ENCODE measurements at places on chromosomes 3 and 15.

- no peak for DNase-seq
Observed at GRCh38 chr3:109070211-109070610, 47.7 kb downstream of the MORC1 start.

GRCh38 chr15:68586274-68586961, 7.6 kb downstream of the CORO2B start:
- no peak for DNase-seq

GRCh38 chr3:141234283-141234682, 2.7 kb downstream of the PXYLP1 start:
- DNase-seq = no peak

DNA sequence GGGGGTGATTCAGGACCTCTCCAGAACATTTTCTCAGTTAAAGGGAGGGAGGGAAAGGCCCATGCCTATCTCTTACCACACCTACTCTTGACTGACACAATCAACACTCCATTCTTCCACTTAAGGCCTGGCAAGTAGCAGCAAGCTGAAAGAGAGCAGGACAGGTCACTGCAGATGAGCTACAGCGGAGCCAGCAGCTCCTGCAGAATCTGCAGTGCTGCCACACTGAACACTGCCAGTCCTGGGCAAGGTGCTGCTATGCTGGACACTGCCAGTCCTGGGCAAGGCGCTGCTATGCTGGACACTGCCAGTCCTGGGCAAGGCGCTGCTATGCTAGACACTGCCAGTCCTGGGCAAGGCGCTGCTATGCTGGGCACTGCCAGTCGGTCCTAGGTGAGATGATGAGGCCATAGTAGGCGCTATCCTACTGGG, 143.7 kb downstream of the MYLK start:
- DNase-seq = no peak

GRCh38 chr3:150890831-150891230, 14.4 kb downstream of the MINDY4B start:
- no peak for DNase-seq

DNA sequence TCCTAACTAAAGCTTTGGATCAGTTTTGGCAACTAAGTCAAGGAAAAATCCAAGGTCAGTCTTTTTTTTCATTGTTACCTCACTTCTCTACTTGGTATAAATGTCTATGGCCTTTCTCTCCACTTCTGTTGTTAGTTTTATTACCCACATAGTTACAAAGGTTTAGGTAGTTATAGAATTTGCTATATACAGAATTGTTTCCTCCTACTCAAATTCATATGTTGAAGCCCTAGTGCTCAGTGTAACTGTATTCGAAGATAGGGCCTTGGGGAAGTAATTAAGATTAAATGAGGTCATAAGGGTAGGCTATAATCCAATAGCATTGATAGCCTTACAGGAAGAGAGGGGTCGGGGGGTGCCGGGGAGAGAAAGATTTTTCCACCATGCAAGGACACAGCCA, 19.7 kb upstream of the STIMATE start:
- no peak for DNase-seq

DNA sequence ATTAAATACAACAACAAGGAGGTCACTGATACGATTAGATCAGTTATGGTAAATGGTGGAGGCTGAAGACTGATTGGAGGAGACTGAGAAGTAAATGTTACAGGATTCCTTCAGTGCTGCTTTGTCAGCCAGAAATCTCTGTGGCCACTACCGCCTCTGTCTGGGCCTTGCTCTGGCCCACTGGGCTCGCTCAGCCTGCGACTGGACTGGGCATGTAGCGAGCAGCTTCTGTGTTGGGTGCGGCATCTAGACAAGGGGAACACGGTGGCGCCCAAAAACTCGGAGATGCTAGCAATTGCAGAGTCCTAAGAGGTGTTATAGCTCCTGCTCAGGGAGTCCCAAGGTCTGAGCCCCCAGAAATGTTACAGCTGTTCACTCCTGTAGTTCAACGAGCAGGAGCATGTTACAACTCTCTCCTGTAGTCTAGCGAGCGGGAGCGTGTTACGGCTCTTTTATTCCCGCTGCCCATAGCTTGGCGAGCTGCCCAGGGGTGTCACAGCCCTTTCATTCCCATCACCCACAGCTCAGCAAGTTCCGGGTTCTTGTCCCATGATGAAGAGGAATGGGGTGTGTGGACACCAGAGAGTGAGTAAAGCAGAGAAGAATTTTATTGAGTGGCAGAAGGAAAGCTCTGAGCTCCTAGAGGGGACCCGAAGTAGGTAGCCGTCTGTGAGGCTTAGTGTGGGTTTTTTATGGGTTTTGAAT, 24.7 kb downstream of the SLC15A2 start:
- no peak for DNase-seq

DNA sequence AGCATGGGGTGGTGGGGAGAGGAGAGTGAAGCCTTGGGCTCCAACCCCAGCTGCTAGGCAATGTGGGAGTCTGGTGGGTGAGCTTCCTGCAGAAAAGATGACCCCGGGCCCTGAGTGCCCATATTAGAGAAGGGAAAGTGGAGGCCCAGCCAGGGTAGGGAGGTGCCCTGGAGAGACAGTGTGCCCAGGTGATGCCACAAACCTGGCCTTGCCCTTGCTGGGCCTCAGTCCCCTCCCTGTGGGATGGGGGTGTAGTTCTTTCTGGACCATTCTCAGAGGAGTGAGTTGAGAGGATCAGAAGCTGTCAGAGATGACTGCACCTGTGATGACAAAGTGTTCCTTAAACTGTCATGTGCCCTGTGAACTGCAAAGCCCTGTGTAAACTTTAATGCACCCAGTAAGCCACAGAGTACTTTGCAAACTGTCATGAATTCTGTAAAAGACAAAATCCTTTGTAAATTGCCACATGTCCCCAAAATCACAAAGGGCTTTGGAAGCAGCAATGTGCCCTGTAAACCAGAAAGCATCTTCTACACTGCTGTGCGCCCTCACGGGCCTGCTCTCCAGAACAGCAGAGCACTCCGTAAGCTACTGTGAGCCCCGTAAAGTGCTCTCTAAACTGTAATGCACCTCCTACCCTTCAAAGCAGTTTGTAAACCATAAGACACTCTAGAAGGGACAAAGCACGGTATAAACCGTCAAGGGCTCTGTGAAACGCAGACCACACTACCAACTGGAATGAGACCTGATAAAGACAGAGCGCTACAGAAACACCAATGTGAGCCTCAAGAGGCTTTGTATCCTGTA, 51.3 kb upstream of the FGD5 start:
- DNase-seq = no peak

DNA sequence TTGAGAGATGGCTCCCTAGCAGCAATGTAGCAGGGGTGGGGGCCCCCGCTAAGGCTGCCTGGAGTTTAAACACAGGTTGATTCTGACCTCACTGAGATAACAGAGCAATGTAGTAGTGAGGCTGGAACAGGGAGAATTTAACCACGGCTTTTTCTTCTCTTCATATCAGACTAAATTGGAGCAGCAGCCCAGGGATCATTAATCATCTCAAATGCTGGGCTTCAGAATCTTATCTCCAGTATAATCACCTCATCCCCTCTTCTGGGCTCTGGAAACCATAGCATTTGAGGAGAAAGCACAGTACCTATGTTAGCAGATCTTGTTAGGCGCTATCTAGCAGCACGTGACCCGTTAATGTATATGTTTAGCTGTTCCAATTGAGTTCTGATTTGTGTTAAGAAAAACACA, 25.4 kb upstream of the DET1 start:
- no peak for DNase-seq

DNA sequence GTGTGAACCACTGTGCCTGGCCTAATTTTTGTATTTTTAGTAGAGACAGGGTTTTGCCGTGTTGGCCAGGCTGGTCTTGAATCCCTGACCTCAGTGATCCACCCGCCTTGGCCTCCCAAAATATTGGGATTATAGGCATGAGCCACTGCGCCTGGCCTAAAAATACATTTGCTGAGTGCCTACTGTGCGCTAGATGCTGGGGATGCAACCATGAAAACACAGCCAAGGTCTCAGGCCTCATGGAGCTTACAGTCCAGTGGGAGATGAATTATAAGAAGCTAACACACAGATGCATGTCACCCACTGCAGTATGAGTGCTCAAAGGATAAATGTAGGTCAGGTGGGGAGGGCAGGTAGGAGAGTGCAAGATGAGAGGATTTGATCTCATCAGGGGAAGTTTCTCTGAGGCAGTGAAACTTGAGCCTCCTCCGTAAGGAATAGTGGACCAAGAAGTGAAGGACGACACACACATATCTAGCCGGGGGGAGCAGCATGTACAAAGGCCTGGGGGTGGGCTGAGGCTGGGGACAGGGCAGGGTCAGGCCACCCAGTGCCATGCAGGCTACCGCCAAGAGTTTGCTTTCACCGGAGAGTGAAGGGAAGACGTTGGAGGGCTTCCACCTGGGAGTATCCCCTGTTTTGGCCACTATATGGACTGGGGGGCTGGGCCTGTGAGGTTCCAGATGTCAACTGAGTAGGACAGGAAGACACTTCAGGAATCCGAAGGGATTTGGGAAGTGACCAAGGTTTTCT, 24.3 kb downstream of the IRAK2 start:
- DNase-seq = no peak

DNA sequence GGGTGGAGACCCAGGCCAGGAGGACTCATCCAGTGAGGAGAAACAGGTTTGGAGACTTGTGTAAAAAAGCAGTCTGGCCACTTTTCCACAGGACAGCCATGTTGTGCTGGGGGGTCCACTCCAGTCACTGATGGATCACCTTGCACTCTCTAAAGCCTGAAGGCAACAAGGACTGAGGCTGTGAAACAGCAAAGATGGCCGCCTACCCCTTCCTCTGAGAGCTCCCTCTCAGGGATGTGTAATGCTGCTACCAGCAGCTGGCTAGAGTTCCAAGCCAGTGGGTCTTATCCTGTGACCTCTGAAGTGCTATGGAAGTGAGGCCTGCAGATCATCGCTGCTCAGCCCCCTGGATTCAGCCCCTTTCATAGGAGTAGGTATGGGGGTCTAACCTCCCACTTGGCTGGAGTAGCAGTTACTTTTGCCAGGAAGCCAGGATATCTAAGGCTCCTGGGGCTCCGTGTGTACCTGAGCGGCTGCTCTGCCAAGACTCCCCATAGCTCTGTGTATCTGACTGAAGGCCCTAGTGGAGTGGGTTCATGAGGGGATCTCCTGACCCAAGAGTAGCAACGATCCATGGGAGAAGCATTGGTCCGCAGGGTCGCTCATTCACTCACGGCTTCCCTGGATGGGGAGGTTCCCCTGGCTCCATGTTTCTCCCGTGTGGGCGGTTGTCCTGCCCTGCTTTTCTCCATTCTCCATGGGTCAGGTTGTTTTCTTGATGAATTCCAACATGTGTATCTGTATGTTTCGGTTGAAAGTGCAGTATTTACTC, 69.9 kb upstream of the TNFSF10 start:
- no peak for DNase-seq

DNA sequence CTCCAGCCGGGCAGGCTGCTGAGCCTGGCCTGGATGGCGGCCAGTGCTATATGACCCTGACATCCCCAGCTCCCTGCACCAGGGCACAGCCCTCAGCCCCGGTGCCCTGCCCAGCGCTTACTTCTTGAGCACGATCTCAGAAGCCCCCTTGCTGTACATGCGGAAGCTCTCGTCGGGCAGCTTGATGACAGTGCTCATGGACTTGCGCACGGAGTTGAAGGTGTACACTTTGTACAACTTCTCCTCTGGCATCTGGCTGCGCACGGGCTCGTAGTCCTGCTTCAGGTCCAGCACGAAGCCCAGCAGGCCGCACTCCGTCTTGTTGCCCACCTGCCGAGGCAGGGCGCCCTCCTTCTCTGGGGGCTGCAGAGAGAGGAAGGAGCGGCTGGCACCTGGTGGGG, 38.8 kb upstream of the SEC13 start:
- DNase-seq = no peak

DNA sequence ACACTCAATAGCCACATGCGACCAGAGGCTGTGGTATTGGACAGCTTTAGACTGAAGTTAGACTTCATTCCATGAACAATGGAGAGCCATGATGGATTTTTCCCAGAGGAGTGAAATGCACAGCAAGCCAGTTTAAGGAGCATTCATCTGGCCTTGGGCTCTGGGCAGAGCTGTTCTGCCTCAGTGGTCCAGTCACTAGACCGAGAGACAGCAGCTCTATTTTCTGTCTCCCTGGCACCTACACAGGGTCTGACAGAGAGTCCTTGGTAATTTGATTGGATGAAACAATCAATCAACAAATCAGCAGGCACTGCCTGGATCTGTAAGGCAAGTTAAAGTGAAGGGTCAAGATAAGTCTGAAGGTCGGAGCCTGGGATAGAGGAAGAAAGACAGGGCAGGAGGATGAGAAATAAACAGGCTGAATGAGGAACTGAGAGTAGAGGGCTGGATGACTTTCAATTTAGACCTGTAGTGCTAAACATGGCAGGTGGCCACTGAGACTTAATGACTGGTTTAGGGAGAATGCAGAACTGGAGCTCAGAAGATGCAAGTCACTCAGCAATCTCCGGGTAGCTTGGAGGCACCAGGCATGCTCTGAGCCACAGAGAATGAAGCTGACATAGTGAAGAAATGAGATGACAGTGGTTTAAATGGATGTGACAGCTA, 98.5 kb upstream of the SLC25A36 start:
- DNase-seq = no peak

DNA sequence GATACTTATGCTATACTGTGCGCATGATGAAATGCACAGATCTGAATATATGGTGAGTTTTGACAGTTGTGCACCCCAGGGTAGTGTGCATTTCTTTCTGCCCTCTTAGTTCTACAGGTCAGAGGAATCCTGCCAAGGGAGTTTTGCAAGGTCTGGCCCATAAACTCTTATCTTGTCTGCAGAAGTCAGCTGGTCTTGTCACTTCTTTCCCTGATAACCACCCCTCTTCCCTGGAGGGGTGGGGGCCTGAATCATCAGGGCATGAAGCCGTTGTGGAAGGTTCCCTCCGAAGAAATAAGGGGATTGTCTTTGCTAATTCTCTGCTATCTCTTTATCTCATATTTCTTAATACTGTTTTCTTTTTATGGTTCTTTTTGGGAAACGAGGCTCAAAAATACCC, 30.4 kb downstream of the TRIM71 start:
- no peak for DNase-seq

DNA sequence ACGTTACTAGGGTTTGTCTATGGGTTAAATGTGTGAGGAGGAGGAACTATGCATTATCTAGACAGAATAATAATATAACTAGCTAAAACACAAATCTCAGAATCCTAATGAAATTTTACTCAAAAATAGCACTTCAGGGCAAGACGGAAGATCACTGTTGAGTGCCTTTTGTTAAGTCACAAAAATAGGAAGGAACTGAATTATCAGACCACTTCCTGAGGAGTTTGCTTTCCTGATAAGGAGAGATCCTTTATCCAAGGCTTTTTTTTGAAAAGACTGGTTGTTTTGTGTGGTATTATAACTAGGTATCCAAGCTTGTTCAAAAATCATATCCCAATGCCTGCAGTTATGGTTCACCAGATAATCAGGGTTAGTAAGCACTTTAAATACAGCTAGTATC, 34.6 kb downstream of the NR2E3 start:
- no peak for DNase-seq

DNA sequence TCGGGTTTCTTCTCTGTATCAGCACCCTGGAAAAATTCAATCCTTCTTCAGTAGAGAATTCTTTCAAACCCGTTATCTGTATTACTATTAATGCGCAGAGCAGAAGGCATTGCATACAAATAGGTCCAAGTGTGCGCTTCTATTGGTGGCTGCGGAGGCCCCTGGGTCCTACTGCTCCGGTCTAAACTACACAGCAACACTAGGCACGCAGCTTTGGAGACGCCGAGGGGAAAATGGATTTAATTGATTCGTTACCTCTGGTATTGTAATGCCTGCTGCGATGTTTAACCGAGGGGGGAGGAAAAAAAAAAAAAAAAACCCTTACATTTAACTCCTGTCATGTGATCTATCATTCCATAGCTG, at the start of gene ROBO1:
TSS of gene ROBO1 (minus strand) at position 94 of the 363 bp plus-strand sequence.
- DNase-seq = no peak
